Mucosa of gallbladder (tissue), 1 donor: ENCODE measurements at places on chromosomes 3 and 15. TPM values are rescaled to one million over a fixed set of nuclear protein-coding genes. Genes with fewer than 3 reads are reported as not detected.

Gene ADGRG7
- total RNA-seq, result 2.0 TPM

- DNase-seq, result no peak
These were observed 283.7 kb downstream of the ROBO2 start for GRCh38 chr3:77323626-77324025.

Gene COL6A5
- not detected for total RNA-seq

Gene SEMA6D
- total RNA-seq, result 9.8 TPM

Gene CCR3
- not detected for total RNA-seq

- DNase-seq, result peak; percentile 5
These were observed 21.0 kb upstream of the PCSK6 start for GRCh38 chr15:101510212-101511197.

Gene GOLGA8M
- total RNA-seq, result 2.8 TPM

- no peak for DNase-seq
These were observed 6.8 kb upstream of the DUSP7 start for GRCh38 chr3:52063026-52063723.

DNA sequence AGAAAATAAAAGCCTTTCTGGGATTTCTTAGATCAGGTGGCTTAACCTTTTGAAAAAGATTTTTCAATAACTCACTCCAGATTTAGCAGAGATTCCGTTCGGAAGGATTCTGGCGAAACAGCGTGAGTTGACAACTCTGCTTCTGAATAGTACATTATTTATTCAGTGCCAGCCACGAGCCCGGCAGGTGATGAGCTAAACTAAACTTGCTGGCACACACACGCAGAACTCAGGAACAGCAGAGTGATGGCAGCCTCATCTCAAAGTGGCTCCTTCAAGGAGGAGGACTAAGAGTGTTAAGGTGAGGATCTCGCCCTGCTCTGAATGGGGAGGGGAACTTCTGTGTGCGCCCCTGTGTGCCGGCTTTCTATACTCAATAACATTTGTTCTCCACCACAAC, 114.3 kb downstream of the FAM43A start:
- no peak for DNase-seq

Gene LAMB2
- total RNA-seq, result 733 TPM

Gene CCDC54
- not detected for total RNA-seq
